ENCODE measurements at places on chromosomes 16 and 17.

DNA sequence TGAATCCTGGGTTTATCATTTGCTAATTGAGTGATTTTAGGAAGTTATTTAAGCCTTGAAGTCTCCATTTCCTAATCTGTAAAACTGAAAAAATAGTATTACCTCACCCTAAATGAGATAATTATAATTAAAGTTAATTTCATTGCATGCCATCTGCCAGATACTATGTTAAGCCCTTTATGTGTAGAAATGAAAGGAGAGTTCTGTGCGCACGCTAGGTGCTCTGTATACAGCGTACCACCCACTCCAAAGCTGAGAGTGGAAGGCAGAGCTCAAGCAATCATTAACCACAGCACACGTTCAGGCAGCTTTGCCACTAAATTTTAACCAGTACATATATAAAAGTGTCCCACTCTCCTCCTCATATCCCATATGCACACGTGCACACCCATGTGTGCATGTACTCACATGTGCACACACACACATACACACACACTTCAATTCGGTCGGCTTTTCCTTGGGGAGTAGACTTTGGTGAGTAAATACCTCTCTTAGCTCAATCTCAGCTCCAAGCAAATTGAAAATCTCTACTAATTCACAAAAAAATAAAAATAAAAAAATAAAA lies 204.8 kb downstream of the GRIN2A start:
- DNase-seq: no peak

DNA sequence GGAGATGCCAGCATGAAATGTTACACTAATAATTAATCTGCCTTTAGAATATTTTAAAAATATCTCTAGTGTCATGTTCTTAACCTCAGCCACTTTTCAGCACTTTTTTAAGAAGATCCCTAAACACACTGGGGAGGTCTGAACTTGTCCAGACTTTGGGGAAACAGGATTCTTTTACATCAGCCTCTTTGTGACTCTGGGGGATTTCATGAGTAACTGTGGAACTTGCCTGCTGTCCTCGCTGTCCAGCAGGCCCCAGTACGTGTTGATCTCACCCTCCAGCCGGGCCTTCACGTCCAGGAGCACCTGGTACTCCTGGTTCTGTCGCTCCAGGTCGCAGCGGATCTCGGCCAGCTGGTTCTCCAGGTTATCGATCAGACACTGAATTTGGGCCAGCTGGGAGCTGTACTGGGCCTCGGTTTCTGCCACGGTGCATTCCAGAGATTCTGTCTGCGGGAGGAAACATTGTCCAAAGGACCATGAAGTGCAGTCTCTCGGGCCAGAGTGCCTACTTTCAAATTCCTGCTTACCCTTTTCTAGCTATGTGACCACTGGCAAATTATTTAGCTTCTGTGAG lies 5.5 kb downstream of the KRT40 start:
- DNase-seq: no peak

DNA sequence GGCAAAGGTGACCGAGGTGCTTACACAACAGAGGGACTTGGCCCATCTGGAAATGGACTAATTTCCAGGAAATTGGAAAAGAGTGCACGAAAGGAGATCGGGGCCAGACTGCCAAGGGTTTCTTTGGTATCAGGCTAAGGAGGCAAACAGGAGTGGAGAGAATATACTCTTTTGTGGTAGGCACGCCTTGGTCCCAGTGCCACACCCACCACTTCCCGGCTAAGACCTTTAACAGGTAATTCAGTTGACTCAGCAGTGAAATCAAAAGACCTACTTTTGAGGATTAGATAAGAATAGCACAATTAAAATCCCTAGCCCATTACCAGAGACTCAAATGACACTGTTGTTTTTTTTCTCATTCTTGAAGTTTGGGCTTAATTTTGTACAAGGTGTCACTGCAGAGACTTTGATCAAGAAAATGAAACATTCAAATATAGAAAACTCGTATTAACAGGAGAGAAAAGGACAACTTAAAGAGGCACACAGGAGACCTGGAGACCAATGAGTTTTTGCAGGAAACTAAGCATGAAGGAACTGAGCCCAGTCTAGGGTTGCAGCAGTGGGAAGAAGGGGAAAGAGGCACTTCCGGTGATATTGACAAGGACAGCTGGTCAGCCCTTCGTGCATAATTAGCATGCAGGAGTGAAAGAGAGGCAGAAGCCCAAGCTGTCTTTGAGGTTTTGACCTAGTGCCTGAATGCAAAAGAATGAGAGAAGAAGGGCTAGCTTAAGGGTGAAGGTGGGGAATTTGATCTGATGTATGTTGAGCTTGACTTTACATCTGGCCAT lies 265.5 kb upstream of the CCL2 start:
- no peak for DNase-seq

DNA sequence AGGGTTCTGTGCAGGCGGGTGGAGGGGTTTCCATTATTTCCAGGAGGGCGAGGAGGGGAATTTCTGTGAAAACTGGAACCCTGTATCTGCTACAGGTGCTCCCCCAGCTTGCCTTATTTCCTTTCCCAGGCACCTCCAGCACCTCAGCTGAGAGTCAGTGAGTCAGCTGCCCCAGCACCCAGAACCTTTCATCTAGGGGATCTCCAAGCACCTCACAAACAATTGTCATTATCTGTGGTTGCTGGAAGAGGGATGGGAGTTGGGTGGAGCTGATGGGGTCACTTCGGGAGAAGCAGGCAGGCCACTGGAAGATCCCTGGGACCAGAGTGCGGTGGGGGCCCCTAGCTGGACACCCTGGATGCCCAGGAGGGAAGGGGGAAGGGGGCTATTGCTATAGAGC lies 10.0 kb upstream of the CLUH start:
- no peak for DNase-seq

DNA sequence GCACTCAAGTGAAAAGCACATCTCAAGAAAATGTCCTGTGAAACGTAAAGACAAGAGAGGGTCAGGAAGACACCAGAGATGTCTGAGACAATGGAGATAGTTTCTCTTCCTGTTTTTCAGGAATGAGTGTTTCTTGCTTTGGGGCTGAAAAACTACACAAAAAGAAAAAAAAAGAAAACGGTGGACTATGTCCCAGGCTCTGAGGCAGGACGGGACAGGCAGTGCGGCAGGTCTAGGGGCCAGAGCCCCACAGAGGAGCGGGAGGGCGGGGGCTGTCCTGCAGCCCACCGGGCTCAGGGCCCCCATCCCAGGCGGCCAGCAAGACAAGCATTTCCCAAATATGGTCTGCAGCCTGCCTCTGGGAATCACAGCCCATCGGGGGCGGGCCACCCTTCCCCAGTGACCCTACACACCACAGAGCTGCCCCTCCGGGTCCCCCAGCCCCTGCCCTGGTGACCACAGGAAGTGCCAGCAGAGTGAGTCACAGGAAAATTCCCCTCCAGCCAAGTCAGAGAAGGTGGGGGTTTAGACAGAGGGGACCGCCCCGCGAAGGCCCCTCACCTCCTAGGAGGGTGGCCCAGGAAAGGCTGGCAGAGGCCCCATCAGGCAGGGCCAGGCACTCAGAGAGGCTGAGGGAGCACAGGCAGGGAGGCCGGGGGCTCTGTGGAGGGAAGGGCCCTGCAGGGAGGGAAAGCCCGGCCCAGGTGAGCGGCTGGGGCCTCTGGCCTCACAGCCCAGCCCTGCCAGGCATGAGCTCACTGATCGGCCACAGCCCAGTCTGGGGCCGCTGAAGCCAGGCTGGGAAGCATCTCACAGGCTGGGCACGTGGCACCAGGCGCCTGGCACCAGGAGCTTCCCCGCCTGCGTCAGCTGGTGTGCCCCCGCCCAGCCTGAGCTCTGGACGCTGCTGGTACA lies 6.3 kb downstream of the BCAR1 start:
- no peak for DNase-seq

GRCh38 chr17:77465358-77466041 lies 324.7 kb downstream of the SEC14L1 start:
- peak; percentile 90 for DNase-seq

DNA sequence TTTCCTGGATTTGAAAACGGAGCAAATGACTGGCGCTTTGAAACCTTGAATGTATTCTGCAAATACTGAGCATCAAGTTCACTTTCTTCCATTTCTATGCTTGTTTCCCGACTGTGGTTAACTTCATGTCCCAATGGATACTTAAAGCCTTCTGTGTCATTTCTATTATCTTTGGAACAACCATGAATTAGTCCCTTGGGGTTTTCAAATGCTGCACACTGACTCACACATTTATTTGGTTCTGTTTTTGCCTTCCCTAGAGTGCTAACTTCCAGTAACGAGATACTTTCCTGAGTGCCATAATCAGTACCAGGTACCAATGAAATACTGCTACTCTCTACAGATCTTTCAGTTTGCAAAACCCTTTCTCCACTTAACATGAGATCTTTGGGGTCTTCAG lies 32.3 kb downstream of the BRCA1 start:
- no peak for DNase-seq

DNA sequence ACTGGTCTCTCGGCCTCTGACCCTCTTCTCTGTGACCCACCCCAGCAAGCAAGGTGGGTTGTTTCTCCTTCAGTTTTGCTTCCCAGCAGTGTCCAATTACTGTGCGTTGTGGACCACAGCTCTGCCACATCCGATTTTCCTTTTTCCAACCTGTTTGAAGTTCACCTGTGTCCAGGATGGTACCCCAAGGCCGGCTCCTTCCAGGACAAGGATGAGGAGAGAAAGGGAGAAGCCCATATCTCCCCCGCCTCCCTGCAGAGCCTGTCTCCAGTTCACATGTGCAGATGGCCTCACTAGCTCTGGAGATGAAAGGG lies 13.5 kb downstream of the NMRAL1 start:
- DNase-seq: no peak

DNA sequence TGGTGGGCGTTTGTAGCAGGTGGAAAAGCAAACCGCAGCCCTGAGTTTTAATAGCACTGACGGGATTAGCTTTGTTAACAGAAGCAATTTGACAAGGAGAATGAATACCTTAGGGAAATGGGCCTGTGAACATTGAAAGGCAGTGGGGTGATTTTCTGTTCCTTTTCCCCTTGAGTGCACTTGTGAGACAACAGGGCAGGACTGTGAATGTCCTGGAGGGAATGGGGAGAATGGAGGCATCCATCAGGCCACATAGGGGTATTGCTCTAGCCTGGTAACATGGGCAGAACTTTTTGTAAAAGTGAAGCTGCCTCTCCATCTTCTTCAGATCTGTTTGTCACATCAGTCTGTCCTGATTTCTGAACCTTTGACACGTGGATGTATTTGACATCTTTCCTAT lies 26.2 kb downstream of the USP43 start:
- no peak for DNase-seq

Measured in GM12864 (cell line).